ENCODE measurements at places on chromosomes 2 and 18.

- DNase-seq, result peak; percentile 50
Measured at GRCh38 chr18:63099848-63100629, 219.5 kb downstream of the BCL2 start.

GRCh38 chr2:33516456-33516995 is 40.1 kb downstream of the RASGRP3 start:
- no peak for DNase-seq

- no peak for DNase-seq
Measured at GRCh38 chr18:45871431-45872084, 46.1 kb downstream of the SIGLEC15 start.

GRCh38 chr2:45918463-45919159 is 267.1 kb downstream of the PRKCE start:
- DNase-seq, result no peak

- DNase-seq, result no peak
Measured at GRCh38 chr2:169086893-169087467, 17.6 kb downstream of the DHRS9 start.

DNA sequence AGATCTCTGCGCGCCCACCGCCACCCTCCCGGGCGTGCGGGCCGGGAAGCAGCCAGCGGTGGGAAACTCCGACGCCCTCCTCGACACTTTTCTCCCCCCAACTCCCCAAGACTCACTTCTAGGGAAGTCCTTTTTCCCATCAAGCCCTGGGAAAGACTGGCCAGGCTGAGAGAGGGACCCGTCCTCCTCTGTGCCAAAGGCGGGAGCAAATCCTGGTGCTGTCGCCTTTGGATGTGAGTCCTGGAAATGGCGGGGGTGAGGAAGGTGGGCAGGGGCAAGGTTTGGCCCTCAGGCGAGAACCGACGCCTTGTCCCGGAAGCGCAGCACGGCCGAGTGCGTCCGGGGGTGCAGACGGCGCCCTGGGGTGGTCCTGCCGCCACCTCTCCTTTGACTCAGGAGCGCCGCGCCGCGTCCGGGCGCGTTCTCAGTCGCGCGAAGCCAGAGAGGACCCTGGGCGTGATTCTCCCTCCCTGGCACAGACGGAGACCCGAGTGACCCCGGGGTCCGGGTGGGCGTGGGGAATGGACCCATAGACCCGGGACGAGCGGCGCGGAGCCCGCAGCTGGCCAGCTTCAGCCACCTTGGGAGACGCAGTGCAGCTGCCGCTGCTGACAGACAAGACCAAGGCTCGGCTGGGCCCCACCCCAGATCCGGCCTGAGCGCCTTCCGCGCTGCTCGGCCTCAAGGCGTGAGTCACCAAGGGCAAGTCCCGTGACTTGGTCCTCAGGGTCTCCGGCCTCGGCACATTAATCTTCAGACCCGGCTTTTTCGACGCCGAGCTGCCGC is 3.5 kb upstream of the LBX2 start:
- peak; percentile 97 for DNase-seq

- DNase-seq, result no peak
Measured at GRCh38 chr2:240585101-240585500, 1.4 kb upstream of the CAPN10 start.

- DNase-seq, result peak; percentile 67
Measured at GRCh38 chr2:157874997-157875640, 1.0 kb downstream of the ACVR1 start.

- no peak for DNase-seq
Measured at GRCh38 chr2:143177096-143177786, 48.0 kb downstream of the ARHGAP15 start.

- DNase-seq, result no peak
Measured at GRCh38 chr2:124832521-124832920, 807.4 kb downstream of the CNTNAP5 start.

- peak; percentile 43 for DNase-seq
Measured at GRCh38 chr2:96530474-96531357, 5.8 kb upstream of the ARID5A start.

- DNase-seq, result peak; percentile 11
Measured at GRCh38 chr2:847669-848068, 103.0 kb upstream of the SNTG2 start.

- DNase-seq, result no peak
Measured at GRCh38 chr2:10184421-10184820, 61.9 kb downstream of the RRM2 start.

DNA sequence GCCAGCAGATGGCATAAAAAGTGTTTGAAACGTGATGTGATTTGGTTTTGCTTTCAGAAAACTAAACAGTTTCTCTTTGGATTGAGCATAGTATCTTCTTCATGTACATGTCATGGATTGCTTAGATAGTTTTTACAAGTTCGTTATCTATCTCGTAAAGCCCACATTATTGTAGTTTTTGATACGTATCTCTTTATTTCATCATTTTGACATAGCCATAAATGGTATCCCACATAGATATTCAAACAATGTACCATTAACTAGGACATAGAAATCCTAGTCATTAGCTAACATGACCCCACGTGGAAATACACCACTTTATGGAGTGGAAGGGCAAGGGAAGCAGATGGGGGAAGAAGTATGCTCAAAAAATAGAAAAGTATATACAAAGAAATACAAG is 93.6 kb downstream of the MAP2 start:
- no peak for DNase-seq

DNA sequence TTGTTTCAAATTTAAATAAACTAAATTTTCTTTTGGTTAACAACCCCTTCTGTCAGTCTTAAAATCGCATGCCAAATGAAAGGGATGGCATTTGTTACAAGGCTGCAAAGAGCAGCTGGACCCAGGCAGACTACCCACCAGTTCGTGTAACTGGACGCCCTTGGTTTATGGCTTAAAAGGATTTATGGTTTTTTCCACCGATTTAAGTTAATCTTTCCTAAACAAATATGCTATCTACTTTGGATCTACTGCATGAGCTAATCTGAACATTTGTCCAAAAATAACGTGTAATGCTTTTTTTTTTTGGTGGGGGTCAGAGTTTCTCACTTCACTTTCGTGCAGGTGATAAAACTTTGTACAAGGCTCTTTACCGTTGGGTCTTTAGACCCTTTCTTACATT is 62.9 kb downstream of the DIS3L2 start:
- no peak for DNase-seq

DNA sequence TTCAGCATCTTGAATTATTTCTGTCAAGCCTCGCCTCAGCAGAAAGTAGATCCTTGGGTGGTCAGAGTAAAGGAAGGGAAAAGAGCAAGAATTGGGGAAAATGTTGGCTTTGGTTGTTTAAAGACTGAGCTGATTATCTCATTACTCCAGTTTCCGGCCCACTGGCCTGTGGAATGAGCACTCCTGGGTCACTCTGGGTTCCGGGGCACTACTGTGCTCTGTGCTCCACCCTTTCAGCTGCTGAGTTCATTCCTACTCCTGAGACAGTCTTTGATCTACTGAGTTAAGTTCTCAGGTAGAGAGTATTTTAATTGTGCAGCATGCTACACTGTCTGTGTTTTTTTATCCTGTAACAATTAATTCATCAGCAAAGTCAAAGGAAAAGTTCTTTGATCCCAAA is 427.7 kb downstream of the CDH2 start:
- DNase-seq, result no peak

GRCh38 chr18:12747530-12748315 is 44.9 kb downstream of the PSMG2 start:
- no peak for DNase-seq

GRCh38 chr2:224369028-224369632 is 32.8 kb downstream of the FAM124B start:
- DNase-seq, result no peak

DNA sequence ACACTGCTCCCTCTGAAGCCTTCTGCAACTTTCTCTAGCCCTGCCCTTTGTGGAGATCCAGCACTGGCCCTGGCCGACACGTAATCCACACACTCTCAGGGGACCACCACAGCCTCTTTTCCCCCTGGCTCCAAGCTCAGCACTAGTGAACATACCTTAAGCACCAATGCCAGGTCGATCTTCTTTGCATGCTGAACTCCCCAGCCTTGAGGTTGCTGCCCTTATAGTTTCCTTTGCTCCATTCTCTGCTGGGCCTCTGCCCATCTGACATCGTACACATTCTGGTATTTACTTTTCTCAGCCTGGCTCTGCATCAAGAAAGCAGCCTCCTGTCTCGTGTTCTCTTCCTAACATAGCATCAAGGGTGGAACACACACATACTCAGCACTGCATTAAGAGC is 361.5 kb downstream of the LPIN1 start:
- DNase-seq, result no peak

DNA sequence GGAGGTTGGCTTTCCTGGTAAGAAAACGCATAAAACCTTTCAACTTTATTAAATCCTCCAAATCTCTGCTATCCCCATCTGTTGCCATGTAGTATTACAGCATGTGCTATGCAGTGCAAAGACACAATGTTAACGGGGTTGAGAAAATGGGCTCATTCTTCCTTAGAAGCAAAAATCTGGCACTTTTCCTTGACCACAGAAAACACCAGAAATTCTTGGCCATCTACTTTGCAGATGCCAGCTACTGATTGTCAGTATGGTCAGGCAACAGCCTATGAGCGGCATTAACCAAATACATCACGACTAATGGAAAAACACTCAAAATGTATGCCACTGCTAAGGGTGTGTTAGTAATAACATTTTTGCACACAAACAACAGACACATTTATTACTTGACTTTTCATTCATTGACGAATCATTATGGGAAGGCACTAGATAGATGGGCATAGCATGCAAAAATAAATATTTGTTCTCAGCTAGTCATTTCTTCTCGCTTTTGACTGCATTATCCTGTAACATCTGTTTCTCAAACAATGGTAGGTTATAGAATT is 65.2 kb upstream of the CRIM1 start:
- DNase-seq, result no peak

DNA sequence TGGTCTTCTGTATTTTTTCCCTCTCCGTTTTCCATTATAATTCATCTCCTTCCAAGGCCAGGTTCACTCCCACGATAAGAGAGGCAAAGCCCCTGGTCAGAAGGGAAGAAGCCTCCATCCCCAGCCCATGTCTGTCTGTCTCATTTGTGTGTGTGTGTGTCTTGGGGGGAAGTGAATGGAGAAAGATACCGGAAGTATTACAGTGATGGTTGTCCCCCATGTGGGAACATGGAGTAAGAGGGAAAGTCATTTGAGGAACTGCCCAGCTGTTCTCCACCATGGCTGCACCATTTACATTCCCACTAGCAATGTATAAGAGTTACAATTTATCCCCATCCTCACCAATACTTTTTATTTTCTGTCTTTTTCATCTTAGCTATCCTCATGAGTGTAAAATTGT is 113.6 kb upstream of the ATP8B1 start:
- DNase-seq, result no peak

DNA sequence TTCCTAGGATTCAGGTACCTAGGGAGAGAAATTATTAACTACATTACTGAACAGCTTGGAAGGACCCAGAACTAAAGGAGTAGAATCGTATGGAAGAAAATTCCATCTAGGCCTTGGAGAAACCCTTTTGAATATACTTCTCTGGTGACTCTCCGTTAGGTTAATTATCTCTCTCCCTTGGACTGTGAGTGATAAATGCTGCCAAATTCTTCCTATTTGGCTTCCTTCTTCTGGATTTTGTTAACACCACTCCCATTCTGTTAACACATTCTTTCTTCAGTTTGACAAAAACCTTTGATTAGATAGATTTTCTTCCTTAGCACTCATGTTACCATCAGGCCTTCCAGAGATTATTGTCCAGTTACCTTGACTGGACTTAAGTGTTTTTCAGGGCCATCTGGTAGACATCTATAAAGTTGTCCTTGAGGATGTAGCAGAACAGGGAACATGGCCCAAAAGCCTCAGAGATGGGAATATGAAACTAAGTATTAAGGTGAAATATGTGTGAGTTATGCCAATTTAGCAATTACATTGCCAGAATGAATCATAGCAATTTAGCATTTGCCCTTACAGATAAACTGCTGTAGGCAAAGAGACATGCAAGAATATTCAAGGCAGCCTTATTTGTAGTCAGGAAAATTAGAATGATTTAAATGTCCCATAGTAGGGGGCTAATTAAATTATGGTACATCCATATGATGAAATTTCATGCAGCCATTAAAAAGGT is 6.7 kb downstream of the CYP27A1 start:
- DNase-seq, result no peak

- peak; percentile 77 for DNase-seq
Measured at GRCh38 chr2:202221873-202222272, 16.5 kb downstream of the SUMO1 start.

DNA sequence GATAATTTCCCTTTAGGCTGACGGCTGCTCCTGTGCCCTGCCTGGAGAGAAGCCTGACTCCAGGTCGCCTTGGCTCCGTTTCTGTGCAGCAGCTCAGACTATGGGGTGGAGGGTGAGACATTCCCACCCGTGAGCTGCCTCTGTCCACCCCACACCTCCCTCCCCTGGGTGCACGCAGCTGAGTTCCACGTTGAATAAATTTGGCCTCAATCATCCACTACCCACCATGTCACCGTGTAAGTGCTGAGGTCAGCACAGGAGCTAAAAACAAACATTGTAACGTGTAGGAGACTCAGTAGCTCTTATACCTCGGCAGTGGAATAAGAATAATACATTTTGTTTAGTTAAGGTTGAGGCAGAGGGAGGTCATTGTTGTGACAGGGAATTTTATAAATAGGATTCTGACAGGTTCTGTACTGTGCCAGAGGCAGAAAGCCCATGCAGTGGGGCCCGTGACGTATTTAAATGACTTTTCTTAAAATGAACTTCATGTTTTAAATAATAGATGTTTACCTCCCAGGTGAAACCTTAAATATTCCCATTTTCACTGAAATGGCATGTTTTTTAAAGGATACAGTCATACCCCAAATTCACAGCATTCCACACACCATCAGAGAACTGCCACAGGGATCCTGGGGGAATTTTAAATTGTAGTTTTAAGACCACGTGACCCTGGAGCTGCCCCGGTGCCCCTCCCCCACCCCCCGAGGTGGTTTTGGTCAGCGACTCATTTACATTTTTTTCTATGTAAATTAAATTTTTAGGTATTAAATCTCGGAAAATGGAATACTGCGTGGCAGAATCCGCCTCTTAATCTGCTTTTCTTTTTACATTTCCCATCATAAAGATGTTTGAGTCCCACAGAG is 50.2 kb downstream of the NFATC1 start:
- no peak for DNase-seq

GRCh38 chr2:179195141-179195540 is 69.5 kb downstream of the SESTD1 start:
- DNase-seq, result no peak

- no peak for DNase-seq
Measured at GRCh38 chr2:155913356-155913755, 419.2 kb downstream of the NR4A2 start.

GRCh38 chr2:163751696-163752095 is 15.9 kb upstream of the FIGN start:
- DNase-seq, result no peak

DNA sequence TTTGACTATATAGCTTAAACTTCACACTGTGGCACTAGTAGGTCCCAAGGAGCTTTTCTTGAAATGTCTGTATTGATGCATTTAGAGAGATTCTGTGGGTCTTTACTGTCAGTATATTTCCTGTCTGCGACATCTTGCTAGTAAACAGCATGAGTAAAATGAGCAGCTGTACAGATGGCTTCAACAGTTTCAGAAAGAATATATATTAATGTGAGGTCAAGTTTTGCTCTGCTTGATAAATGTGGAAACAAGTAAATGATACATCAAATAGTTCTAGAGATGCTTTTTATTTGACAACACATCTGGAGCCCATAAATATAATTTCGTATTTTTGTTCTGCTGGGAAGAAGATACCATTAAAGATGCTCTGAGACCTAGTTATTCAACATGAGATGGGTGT is 310.9 kb upstream of the COL3A1 start:
- no peak for DNase-seq

Data from islet precursor cell (in vitro differentiated cells).